ENCODE measurements at places on chromosomes 2 and 18.

DNA sequence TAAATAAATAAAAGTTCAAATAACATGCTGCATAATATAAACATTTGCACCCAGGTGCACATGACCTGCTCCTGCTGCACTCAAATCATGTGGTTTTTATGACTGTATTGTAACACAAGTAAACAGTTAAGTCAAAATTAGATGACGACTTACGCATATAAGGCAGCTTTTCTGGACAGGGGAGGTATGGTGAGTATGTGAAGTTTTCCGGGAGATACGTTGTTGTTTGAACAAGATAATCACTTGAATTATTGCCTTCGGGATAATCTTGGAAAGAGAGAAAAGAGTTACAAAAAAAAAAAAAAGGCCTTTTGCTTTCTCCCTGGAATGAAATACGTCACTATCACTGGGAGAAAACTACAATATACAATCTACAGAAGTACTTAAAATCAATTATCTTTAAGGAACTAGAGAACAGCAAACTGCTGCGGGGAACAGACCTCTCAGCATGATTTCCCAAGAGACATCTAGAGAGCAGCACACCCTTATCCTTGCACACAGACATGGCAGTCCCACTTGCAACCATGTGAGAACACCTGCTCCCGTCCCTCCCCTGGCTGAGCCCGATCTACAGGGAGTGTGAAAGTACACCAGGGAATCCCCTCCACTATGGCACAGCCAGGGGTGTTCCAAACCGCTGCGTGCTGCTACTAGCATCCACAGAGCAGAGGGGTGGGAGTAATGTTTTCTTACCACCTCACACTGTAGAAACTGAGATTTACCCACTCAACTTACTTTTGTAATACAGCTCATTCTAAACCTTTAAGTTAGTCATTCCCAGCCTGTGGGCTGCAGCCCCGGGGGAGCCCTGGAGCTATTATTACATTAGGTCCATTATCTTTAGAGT is 26.3 kb downstream of the B4GALT6 start:
- no peak for DNase-seq

DNA sequence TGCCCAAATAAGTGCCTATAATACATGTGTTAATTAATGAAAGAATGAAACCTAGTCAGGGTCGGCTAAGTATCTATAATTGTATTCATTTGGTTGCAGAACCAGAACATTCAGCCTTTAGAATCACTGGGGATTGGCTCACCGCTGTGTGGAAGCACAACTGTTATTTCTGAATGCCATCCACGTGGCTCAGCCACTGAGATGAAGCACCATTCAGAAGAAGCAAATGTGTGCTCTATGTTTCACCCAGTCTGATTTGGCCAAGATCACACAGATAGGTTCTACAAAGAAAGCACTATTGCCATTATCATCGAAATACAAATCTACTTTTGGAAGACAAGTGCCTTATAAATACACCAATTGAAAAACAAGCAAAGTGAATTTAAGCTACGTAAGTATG is 30.6 kb upstream of the SPOPL start:
- no peak for DNase-seq

DNA sequence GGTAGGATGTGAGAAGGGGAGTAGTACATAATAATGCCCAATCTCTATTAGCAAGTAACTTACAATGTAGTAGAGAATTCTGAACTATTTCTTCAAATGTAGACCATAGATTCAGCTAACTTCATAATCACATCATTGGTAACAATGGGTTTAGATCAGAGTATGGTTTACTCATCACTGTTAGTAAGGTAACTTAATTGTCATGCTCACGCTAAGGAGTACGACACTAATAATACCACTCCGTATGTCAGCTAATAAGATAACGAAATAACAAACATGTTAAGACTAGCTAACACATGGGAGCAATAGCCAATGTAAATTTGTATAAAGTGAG is 56.4 kb upstream of the CCDC141 start:
- no peak for DNase-seq

DNA sequence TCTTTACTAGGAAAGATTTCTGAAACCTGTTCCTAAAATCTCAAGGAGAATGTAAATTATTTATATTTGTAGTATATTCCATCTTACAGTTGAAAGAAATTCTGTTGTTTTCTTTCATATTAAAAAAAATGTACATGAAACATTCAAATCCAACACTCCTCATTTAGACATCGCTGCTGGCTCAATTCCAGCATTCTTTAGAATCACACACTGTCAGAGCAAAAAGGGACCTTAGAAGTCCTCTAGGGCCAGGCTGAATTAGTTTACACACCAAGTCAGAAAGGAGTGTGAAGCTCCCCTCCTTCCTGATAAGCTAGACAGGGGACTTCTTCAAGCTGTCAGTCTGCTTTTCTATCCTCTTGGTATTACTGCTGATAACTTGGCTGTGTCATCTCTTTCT is 158.6 kb upstream of the LTBP1 start:
- DNase-seq = no peak

Measured in CD14-positive monocyte (primary cell).